ENCODE measurements at places on chromosomes 4 and X.

DNA sequence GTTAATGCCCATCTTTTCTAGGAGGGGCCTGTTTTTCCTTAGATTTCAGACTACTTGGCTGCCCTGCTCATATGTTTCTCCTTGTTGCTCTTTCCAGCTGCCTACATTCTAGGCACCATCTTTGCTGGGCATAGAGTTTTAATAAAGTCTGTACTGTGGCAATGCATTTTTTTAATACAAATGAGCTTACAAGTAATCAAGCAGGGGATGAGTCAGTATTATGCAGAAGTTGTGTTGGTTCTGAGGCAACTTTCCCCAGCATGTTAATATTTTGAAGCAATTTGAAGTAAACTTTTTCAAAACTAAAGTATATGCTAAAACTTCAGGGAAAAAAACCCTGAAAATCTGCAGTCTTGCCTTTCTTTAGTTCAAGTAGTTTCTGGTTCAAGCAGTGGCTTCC is 372.0 kb upstream of the GATB start:
- DNase-seq: no peak

DNA sequence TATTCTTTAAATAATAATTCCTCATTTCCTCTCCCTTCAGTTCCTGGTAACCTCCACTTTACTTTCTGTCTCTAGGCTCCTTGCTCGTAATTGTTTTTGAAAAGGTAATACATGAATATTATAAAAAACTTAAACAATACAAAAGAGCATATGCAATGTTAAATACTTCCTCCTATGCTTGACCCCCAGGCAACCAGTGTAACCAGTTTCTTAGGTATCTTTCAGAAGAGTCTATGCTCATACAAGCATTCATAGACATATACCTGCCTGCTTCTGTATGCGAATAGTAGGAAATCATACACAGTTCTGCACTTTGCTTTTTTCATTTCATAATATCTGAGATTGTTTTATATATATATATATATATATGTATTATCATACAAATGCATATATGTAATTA is 2.6 kb upstream of the MID2 start:
- no peak for DNase-seq

DNA sequence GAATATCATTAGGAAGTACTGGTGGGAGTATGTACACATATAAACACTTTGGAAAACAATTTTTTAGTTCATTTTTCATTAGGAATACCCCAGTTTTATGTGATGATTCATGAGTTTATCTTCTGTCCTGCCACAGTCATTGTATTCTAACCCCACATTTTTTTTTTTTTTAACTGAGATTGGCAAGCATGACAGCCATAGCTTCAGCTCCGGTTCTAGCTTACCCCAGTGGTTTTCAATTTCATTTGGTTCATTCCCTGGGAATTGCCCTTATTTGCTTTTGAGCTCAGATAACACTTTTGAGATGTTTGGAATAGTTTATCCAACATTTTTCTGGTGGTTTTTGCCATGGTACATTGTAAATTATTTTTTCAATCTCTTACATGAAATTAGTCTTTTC is 21.0 kb upstream of the FMR1 start:
- no peak for DNase-seq

- DNase-seq: no peak
These were observed 1.7 kb downstream of the NSD2 start for GRCh38 chr4:1872870-1873269.

GRCh38 chr4:95268819-95269565 is 279.8 kb downstream of the UNC5C start:
- no peak for DNase-seq

- no peak for DNase-seq
These were observed 5.7 kb downstream of the SH3BP2 start for GRCh38 chr4:2798399-2799223.

GRCh38 chr4:111070390-111070789 is 447.5 kb upstream of the PITX2 start:
- no peak for DNase-seq

GRCh38 chrX:9688833-9689232 is 76.8 kb downstream of the GPR143 start:
- no peak for DNase-seq

DNA sequence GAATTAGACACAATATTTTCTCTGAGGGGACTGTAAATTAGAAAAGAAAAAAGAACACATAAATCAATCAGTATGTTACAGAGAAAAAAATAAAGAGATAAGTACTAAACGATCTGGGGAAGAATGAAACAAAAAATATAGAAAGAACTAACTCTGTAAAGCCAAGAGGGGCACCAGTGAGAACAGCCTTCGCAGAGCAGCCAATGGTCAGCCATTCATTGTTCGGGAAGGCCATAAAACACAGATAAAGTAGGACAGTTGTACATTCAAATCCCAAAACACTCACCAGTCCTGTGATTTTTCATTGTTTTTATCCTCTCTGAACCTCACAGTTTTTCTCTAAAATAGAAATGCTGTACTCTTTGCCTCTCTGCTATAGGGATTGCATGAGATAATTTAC is 127.9 kb downstream of the NEK1 start:
- no peak for DNase-seq

- no peak for DNase-seq
These were observed 1011.7 kb upstream of the PCDH7 start for GRCh38 chr4:29708473-29708872.

GRCh38 chr4:26217961-26218676 is 102.7 kb upstream of the RBPJ start:
- DNase-seq: no peak

DNA sequence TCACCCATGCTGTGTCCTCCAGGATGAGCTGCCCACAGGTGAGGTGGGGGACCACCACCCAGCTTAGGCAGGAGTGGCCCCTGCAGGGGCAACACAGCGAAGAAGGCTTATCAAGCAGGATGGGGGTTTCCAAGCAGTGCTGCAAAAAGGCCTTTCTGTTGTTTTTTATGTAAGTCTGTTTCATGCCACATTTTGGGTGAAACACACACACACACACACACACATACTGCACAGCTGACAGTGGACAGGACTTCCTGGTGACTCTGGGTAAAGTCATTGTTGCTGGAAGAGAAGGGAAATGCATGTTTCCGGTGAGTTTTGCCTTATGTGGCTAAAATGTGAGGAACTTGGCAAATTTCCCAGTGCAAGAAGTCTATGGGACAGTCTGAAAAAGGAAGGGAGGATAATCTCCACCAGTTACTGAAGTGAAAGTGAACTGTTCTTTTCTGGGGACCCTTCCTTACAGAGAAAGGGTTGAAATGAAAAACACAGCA is 119.2 kb downstream of the IRF2 start:
- no peak for DNase-seq

GRCh38 chrX:27968352-27968751 is 12.9 kb downstream of the DCAF8L1 start:
- DNase-seq: no peak

DNA sequence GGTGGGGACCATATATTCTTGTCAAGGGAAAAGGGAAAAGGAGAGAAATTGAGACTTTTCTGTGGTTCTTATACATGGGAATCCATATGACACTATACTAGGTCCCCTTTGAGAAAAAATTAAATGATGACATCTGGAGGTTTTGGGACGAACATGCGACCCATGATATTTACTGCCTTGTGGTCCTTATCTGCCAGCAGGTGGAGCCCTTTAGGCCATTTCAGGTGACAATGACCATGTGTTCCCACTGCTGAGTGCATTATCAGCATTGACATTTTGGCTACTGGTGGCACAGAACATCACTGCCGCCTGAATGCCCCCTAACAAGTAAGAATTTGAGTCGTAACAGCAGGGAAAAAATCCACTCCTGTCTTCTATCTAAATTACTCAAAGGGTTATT is 843.4 kb downstream of the FSTL5 start:
- DNase-seq: no peak

GRCh38 chr4:178752954-178753525 is 1310.8 kb upstream of the AGA start:
- no peak for DNase-seq

- DNase-seq: no peak
These were observed 384.5 kb downstream of the GPAT3 start for GRCh38 chr4:83920375-83920774.

DNA sequence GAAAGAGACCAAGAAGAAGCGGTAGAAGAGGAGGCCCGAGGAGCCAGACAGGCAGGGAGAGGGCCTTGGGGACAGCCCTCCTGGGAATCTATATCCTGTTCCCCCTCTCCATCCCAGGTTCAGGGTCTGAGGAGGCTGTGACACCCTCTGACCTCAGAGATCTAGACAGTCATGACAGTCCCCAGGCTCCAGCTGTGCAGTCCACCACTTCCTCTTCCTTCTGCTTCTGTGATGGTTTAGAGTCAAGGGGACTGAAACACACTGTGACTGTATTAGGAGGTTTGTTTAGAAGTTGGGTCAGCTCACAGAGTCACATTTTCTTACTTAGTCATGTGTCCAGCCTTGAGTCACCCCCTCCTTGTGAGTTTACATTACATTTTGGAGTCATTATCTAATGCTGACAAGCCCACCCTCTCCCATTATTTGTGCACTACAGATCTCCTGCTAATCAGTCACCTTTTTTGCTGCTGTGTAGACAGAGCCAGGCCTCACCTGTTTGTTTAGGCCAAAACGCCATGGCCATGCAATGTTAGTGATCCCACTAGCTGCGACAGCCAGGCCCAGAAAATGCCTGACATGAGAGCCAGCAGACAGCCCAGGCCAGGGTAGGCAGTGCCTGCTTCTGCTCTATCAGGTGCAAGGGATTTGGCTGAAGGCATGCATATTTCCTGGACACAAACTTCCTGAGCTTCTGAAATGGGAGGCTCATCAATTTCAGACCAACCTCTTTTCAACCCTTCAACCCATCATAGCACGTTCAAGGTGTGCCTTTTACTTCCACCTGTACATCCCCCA is 26.0 kb downstream of the MANBA start:
- DNase-seq: no peak

DNA sequence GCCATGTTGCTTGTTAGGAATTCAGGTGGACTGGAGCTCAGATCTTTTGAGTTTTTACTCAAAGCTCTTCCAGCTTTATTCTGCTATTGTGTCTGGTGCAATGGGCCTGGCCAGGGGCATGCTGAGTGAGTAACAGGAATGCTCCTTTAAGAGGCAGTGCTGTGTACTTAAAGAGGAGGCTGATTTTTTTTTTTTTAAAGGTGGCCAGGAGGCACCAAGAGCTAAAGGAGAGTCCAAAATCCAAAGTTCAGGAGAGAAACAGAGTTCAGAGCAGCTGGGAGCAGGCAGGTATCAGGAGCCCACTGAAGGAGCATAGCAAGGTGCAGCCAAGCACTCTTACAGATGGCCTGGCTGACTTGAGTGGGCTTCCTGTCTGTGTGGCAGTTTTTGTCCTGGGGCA is 178.7 kb downstream of the FMR1NB start:
- no peak for DNase-seq

- no peak for DNase-seq
These were observed 152.0 kb upstream of the SLC4A4 start for GRCh38 chr4:71186566-71187403.

- DNase-seq: no peak
These were observed 36.7 kb downstream of the ANTXR2 start for GRCh38 chr4:80036306-80036705.

DNA sequence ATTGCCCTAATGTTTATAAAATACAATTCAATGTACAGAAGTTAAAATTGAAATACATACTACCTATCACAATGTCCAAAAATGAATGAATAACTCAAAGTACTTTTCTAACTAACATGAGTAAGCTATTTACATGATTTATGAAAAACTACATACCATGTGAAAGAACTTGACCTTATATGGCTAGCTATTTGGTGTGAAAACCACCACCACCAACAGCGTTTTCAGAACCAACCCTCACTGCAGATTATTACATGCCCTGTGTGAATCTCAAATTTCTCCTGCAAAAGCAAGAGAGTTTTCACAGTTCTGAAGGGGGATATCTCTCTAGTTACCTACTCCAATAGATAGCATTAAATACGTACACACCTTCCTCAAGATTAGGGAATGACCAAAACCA is 198.5 kb downstream of the SPATA18 start:
- DNase-seq: no peak

- DNase-seq: no peak
These were observed 89.6 kb downstream of the KCNIP4 start for GRCh38 chr4:21858971-21859370.

GRCh38 chr4:174401471-174402130 is 117.9 kb downstream of the CEP44 start:
- DNase-seq: no peak

DNA sequence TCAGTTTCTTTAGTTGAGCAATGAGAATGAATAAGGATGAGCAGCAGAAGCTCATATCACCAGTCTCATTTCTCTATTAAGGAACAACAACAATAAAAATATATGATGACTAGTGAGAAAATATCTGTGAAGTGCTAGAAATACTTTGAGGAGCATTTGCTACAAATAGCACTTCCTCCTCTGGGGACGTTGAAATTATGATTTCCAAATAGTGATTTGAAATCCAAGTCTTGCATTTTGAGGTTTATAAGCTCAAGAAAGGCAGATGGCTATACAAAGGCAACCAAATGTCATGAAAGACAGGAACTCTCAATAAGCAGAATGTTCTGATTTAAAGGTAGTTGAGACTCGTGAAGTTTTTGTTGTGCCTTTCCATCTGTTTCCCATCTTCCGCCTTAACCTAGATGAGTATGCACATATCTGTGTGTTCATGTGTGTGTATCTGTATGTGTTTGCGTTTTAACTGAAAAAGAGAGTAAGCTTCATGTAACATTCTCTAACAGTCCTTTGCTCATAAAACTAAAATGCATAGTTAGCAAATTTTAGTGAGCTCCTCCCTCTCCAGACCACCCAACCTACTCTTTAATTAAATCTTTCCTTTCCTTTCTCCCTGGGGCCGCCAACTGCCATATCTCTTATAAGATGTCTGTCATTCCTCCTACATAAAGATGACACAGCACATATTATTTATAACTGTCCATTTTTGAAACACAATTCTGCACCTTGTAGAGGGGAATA is 222.6 kb upstream of the RASGEF1B start:
- DNase-seq: no peak
